Cortex of kidney (tissue), 1 donor: ENCODE measurements at places on chromosomes 7 and 10.

- no peak for DNase-seq
Measured at GRCh38 chr10:92938841-92939240, 90.5 kb downstream of the EXOC6 start.

GRCh38 chr7:108034586-108034985 is 31.6 kb upstream of the LAMB1 start:
- DNase-seq, result no peak

GRCh38 chr7:149776289-149776688 is 2.9 kb upstream of the ZNF467 start:
- DNase-seq, result no peak

DNA sequence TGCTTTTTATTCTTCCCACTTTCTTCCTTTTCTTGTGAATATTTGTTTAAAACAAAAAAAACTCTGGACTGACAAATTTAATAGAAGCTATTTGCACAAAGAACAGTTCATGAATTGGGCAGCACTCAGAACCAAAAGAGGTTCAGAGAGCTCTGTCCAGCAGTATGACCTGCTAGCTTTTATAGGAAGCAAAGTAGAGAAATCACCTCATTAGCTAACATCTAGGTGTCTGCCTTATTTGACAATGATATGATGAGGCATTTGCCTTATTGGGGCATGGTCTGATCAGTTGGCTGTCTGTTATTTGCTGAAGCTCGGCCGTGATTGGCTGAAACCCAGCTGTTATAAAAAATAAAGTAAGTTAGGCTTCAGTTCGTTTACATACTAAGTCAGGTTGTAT is 819 bp upstream of the TRIM4 start:
- DNase-seq, result no peak

DNA sequence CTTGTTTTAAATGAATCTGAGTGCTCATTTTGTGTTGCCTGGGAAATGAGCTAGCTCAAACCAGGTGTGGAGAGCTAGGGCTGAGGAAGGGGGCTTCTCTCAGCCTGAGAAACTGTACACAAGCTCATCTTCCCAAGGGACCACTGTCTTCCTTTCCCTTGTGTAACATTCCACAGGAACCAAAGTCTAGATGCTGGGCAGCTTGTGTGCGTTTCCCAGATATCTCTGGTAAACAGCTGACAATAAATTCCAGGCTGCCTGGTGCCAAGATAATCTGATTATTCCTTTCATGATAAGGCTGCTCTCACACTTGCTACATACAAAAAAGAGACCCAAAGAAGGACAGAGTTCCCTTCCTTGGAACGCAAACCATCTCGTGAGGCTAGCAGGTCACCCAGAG is 33.1 kb upstream of the MKLN1 start:
- DNase-seq, result no peak
